Osteoblast (primary cell): ENCODE measurements at places on chromosomes 4 and X.
A peak's percentile ranks its signal among the peaks of the same experiment; 100 is the strongest.

GRCh38 chr4:186351668-186352194, 85.7 kb downstream of the F11 start:
- no peak for DNase-seq

GRCh38 chr4:5619913-5620625, 88.3 kb downstream of the EVC2 start:
- no peak for DNase-seq

DNA sequence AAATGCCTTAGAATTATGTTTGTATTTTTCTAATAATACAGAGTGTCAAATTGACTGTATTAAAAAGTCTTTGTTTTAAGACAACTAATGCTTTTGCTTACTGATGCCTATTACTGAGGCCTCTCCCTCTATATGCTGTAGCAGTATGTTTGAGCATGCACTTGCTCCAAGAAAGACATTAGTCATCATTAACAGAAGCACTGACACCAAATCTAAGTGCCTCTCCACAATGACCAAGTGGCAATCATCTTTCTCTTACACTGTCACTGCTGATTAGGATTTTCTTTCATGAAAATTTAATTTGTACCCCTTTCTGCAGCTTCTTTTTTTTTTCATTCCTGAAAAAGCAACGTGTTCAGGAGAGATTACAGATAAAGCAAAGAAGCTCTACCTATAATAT, 11.1 kb upstream of the MAB21L2 start:
- DNase-seq = no peak

DNA sequence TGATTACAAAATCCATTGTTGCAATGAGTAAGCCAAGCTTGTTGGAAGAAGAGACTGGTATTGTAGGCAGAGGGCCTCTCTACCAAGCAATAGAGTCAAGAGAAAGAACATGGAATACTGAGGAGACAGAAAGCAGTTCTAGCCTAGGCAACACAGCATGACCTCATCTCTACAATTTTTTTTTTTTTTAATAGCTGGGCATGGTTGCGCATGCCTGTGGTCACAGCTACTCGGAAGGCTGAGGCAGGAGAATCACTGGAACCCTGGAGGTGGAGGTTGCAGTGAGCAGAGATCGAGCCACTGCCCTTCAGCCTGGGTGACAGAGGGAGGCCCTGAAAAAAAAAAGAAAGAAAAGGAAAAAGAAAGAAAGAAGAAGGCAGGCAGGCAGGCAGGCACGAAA, 11.7 kb upstream of the ZBTB33 start:
- DNase-seq = no peak

DNA sequence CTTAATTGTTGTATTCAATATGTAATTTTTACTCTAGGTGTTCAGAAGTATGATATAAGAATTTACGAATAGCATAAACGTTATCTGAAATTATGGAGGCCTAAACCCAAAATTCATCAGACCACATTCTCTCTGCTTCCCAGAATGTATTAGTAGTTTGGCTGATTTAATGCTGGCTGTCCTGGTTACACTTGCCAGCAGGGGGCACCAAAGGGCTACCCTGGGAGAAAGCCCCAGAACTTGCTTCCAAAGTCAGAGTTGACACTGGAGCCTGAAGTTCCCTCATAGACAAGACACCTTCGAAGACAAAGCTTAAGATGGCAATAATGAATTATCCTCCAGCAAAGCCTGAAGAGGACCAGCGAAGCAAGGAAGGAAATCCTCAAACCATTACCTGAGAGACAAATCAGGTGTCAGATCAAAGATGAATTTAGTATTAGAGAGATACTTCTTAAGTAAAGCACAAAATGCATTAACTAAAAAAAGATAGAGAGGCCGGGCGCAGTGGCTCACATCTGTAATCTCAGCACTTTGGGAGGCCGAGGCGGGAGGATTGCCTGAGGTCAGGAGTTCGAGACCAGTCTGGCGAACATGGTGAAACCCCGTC, 11.3 kb upstream of the ANOS1 start:
- DNase-seq = no peak

DNA sequence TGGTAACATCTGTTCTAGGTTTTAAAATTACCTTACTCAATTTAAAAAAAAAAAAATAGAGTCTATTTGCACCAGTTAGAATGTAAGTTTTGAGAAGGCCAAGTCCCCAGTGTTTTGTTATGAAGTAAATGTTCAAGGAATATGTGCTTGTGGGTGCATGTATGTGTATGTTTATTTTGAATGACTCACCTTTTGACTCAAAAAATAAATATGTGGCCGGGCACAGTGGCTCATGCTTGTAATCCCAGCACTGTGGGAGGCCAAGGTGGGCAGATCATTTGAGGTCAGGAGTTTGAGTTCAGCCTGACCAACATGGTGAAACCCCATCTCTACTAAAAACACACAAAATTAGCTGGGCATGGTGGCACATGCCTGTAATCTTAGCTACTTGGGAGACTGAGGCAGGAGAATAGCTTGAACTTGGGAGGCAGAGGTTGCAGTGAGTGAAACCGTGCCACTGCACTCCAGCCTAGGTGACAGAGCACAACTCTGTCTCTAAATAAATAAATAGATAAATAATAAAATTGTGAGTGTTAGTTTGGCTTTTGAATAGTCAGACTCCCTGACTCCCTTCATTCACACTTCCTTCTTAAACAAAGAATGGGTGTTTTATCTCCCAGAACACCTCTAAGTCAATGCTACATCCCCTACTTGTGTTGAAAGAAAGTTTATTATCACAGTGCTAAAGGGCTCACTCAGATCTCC, 511.3 kb upstream of the PCDH7 start:
- no peak for DNase-seq

GRCh38 chr4:38078590-38079421, 118.6 kb downstream of the PTTG2 start:
- no peak for DNase-seq

DNA sequence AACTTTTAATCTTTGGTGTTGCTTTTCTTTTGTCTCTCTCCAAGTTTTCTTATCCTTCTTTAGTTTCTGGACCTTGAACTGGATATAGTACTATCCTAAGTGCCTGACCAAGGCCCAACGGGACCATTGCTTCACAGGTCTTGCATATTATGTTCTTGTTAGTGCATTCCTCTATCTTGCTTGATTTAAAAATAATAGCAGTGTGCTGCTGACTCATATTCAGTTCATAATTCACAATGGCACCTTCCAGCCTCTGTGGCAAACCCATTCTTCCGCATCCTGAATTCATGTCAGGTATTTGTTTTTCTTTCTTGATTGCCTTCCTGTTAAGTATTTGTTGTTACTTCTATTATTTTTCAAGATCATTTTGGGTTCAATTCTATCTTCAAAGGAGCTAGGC, 197.1 kb upstream of the GIMD1 start:
- no peak for DNase-seq

GRCh38 chrX:64885850-64886249, 90.4 kb downstream of the ZC4H2 start:
- no peak for DNase-seq

GRCh38 chr4:25938366-25938765, 24.3 kb downstream of the SMIM20 start:
- DNase-seq = no peak

GRCh38 chrX:124341396-124342132, 4.8 kb upstream of the SH2D1A start:
- no peak for DNase-seq

DNA sequence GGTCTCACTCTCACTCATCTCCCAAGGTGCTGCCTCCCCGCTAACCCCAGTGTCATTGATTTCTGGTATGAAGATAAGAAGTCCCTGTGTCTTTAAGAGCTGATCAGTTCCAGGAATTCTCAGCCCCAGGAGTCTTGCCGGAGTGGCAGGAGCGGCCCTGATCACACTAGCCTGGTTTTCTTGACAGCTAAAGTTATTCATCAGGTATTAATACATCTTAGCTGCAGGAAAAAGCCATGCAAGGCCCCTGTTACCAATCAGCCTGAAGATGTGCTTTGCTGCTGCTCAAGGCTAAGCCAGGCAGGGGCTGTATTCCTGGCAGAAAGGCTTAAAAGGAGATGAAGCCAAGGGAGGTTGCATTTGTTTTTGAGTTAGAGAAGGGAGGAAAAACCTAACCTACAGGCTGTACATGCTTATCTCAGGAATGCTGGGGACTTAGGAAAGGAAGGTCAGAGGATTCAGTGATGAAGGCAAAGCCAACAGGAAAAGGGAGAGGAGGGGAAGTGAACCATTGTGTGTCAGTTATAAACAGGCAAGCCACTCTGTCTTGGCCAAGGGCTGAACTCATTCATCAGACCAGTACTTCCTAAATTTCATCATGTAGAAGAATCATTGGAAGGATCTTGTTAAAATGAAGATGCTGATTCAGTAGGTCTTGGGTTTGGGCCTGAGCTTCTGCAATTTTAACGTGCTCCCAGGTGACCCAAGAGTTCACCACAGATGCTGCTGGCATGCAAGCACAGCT, 8.6 kb downstream of the SRPX start:
- DNase-seq = no peak

DNA sequence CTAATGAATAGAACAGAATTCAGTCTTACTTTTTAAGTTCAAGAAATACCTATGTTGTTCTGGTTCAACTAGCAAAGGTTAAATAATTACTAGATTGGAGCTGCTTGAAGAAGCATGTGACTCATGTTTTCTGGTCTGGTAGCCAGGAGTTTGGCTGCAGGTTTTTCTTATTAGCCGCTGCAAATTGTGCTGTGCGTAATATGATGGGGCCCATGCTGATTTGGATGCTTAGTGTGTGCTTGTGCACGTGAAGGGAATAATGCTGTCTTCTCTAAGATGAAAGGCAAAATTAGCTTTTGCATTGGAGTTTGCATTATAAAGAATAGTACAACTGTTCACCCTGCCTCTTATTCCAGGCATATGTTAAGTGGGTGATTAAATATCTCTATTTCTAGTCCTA, 219.6 kb downstream of the SNCA start:
- no peak for DNase-seq

- DNase-seq = no peak
Observed at GRCh38 chr4:62191451-62192240, 991.5 kb downstream of the ADGRL3 start.

- no peak for DNase-seq
Observed at GRCh38 chr4:38782452-38783108, at the start of gene TLR10. Gene TLR10 (minus strand): TSS chr4:38782990. CDS start chr4:38775590, 7,400 bp downstream.

GRCh38 chrX:153405426-153405825, 4.3 kb upstream of the PNMA6E start:
- peak; percentile 57 for DNase-seq

- no peak for DNase-seq
Observed at GRCh38 chrX:133513123-133513522, 97.8 kb upstream of the GPC4 start.

DNA sequence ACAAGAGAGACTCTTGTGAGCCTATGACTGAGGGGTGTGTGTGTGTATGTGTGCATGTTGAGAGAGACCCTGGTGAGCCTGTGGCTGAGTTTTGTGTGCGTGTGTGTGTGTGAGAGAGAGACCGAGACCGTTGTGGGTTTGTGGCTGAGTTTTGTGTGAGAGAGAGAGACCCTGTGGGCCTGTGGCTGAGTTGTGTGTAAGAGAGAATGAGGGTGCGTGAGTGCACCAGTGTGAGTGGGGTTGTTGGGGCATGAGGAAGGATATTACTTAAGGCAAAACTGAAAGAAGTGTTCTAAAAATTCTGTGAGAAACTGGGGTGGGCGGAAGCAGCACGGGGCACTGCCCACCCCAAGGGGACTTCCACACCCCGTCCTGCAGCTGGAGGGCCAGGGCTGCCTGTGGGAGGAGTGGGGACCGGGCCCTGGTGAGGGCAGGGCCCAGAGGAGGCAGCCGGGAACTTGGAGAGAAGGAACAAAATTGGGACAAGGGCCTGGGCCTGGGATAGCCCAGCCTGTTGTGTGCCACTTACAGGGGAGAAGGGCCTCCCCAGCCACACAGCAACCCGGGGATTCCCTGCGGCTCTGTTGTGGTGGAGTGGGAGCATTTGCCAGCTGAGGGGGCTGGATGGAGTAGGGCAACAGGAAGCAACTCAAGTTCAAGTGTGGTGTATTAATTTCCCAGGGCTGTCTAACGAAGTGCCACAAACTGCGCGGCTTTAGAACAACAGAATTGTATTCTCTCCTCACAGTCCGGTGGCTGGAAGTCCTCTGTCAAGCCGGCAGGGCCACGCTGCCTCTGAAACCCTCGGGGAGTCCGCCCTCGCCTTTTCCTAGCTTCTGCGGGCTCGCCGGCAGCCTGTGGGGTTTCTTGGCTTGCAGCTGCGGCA, 22.1 kb downstream of the TMEM131L start:
- DNase-seq = no peak

DNA sequence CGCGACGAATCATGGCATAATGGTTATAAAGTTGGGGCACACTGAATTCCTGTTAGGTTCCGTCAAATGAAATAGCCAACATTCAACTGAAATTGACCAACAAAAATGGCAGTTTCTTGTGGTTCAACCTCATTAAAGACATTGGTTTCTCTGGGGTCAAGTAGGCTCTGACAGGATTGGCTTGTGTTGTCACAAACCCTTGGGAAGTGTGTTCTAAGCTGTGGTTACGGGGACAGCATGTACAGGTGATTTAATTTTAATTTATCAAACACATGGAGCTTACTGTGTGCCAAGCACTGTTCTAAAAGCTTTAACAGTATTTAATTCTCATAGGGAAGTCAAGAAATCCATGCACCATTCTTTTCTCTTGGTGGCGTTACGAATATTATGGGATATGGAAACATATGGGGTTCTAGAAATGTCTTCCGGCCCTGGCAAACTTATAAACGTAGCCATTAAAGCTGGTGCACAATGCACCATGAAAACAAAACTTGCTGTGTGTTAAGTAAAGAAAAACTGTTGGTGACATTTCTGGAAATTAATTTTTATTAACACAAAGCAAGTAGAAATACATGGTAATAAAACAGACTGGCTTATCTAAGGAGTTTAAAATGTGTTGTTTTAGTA, 891 bp downstream of the XK start:
- no peak for DNase-seq

DNA sequence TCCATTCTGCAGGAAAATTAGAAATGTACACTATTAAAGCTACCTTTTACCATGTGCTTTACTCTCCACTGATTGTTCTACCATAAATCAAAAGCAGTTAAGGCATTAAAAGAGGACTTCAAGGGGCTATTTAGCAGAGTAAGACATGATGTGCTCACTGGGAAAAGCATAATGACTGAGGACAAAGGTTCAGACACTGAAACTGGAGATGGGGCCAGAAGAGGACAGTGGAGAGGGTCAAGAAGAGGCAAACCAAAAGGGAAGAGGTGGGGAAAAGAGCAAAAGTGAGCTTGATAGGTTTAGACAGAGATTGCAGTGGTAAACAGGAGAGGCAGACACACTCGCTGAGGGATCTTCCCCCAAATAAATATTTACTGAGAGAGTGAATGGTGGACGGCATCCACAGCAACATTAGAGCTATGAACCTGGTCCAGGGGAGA, 23.8 kb downstream of the SH3RF1 start:
- DNase-seq = no peak

DNA sequence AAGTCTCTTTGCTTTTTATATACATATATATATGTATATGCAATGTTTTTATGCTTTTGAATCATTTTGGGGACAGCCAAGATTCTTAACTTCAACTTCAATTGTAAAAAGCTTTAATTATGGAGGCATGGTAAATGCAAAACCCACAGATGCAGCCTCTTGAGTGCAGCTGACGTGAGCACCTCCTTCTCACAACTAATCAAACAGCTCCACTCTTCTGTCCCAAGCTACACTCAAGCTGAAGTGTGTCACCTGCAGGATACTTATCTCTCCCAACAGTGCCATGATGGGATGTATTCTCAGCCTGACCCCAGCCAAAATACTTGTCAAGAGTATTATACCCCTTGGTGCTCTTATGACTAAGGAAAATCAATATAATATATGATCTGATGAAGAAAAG, 60.7 kb upstream of the BLTP1 start:
- no peak for DNase-seq

- no peak for DNase-seq
Observed at GRCh38 chr4:74323663-74324062, 15.4 kb downstream of the EPGN start.

GRCh38 chr4:8016527-8016926, 76.9 kb upstream of the AFAP1 start:
- peak; percentile 36 for DNase-seq
